ENCODE measurements at places on chromosomes 2 and 18. TPM values are rescaled to one million over a fixed set of nuclear protein-coding genes. Genes with fewer than 3 reads are reported as not detected.

Gene RFTN2
- total RNA-seq: 0.10 TPM

GRCh38 chr18:54616220-54616848 is 25.3 kb downstream of the DYNAP start:
- DNase-seq: peak; percentile 7

- peak; percentile 79 for DNase-seq
These were observed 2.4 kb upstream of the ETAA1 start for GRCh38 chr2:67394734-67395133.

GRCh38 chr2:101179982-101180381 is 28.8 kb upstream of the TBC1D8 start:
- DNase-seq: no peak

- peak; percentile 76 for DNase-seq
These were observed 31.8 kb downstream of the CREG2 start for GRCh38 chr2:101355401-101356054.
